Transverse colon (tissue), 4 donors: ENCODE measurements at places on chromosomes 7 and 10. TPM values are rescaled to one million over a fixed set of nuclear protein-coding genes. Genes with fewer than 3 reads are reported as not detected.

- H3K27me3 ChIP-seq = no peaks in the 10 kb centered on the region
- no peaks in the 10 kb centered on the region for H3K36me3 ChIP-seq
- no peaks in the 10 kb centered on the region for H3K4me1 ChIP-seq
- DNase-seq = no peak
- H3K27ac ChIP-seq = no peak overlapping the region
Measured at GRCh38 chr7:39153647-39154046, 175.9 kb downstream of the POU6F2 start.

The TRIM4 gene
- 39.2 TPM for total RNA-seq

DNA sequence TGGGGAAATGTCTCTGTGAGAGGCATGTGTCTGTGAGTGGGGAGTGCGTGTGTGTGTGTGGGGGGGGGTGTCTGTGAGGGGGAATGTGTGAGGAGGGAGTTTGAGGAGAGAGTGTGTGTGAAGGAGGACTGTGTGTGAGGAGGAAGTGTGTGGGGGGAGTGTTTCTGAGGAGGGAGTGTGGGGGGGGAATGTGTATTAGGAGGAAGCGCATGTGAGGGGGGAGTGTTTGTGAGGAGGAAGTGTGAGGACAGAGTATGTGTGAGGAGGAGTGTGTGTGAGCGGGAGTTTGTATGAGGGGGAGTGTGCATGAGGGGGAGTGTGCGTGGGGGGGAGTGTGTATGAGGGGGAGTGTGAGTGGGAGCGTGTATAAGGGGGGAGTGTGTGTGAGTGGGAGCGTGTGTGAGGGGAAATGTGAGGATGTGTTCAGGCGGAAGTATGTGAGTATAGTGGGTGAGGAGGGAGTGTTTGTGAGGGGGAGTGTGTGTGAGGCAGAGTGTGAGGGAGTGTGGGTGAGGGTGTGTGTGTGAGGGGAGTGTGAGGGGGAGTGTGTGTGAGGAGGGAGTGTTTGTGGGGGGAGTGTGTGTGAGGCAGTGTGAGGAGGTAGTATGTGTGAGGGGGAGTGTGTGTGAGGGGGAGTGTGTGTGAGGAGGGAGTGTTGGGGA is 21.8 kb upstream of the PTPRN2 start:
- no peak overlapping the region for H3K27ac ChIP-seq
- DNase-seq = no peak
- H3K4me3 ChIP-seq = no peak overlapping the region

The TLX1 gene
- 0.60 TPM for total RNA-seq

GRCh38 chr10:128418819-128419218 is 292.6 kb upstream of the MKI67 start:
- no peak overlapping the region for H3K4me3 ChIP-seq
- no peaks in the 10 kb centered on the region for H3K4me1 ChIP-seq
- H3K36me3 ChIP-seq = no peaks in the 10 kb centered on the region
- no peak overlapping the region for H3K27ac ChIP-seq

The AGAP4 gene
- 13.0 TPM for total RNA-seq

The CCL26 gene
- not detected for total RNA-seq

The CDK14 gene
- total RNA-seq = 0.40 TPM
